ENCODE measurements at places on chromosomes 13 and 19.

DNA sequence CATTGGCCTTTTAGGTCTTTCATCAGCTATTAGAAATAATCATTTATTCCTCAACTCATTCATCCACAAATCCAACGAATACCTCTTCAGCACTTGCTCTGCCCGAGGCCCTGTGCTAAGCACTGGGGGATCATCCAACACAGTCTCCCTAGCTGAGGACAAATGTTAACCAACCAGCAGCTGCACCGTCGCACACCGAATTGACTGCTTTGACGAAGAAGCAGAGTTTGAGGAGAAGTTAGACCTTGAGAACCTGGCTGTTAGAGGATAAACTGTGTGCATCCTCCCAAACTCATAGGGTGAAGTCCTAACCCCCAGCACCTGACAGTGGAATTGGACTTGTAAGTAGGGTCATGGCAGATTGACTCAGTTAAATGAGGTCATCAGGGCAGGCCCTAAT is 170.9 kb downstream of the USP12 start:
- no peak for DNase-seq

DNA sequence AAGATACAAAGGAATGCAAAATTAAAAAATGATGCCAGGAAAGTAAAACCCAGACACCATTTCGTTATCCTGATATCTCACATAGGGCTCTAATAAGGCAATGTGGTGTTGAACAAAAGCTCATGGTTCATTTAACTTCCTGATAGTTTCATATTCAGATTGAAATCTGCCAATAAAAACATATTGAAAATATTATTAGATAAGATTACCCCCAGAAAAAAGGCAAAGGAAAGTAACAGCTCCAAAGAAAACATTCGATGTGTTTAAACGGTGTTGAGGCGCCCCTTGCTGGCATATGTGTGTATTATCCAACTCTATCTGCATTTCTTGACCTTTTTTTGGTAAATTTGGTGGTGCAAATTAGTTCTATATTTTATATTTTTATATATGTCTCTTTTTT is 75.9 kb downstream of the ESD start:
- peak; percentile 23 for DNase-seq

GRCh38 chr13:36606060-36606459 is 67.8 kb upstream of the SERTM1 start:
- no peak for DNase-seq

GRCh38 chr13:112445411-112446271 is 69.5 kb downstream of the SPACA7 start:
- no peak for DNase-seq

- DNase-seq: peak; percentile 67
Observed at GRCh38 chr13:52809310-52809769, 39.1 kb downstream of the PCDH8 start.

DNA sequence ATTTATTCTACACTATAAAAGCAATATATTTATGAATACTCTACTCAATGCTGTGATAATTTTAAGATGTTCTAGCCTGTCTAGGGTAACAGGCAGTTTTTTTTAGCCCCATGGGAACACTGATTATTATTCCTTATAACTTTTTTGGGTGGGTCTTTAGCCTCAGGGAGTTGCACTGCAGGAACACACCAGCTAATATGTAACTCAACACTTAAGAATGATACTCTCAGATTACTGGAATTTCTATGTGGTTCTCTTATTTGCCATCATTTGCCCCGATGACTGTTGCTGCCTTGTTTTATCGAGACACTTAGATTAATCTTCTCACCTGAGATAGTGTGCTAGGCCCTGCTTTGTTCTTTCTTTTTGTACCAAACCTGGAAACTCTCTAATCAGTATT is 396.9 kb upstream of the SLITRK1 start:
- no peak for DNase-seq

GRCh38 chr19:16224293-16225045 is 26.8 kb downstream of the AP1M1 start:
- no peak for DNase-seq

DNA sequence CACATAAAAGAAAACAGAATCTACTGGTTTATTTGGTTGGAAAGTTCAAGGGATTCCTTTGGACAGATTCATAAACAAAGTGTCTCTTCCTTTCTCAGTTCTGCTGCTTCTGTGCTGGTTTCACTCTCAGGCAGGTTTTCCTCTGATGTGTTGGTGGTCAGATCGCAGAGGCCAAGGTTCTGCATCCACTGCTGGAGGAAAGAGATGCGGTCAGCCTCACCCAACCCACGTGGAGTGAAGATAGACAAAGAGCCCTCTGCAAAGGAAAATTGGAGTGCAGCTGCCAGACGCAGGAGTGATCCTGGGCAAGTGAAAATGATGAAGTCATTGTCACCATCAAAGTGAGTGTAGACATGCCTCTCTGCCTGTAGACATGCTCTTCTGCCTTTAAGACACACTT is 352.0 kb downstream of the TSHZ3 start:
- no peak for DNase-seq

GRCh38 chr19:10320602-10321416 is 5.0 kb upstream of the FDX2 start:
- no peak for DNase-seq
